ENCODE measurements at places on chromosomes 2 and 18.
A peak's percentile ranks its signal among the peaks of the same experiment; 100 is the strongest.

GRCh38 chr18:74609535-74609934, 11.9 kb downstream of the ZNF407 start:
- DNase-seq, result no peak
- H3K4me3 ChIP-seq, result no peak overlapping the region
- H3K27me3 ChIP-seq, result peaks cover 3% of the 10 kb centered on the region
- H3K36me3 ChIP-seq, result no peaks in the 10 kb centered on the region

- DNase-seq, result no peak
- peaks cover 3% of the 10 kb centered on the region for H3K36me3 ChIP-seq
- peaks cover 5% of the 10 kb centered on the region for H3K27me3 ChIP-seq
- H3K4me3 ChIP-seq, result peak overlapping the region; percentile 94
- H3K4me1 ChIP-seq, result peaks cover 18% of the 10 kb centered on the region
- H3K27ac ChIP-seq, result peak overlapping the region; percentile 86
Measured at GRCh38 chr2:42359304-42359964, 1.6 kb downstream of the COX7A2L start.

DNA sequence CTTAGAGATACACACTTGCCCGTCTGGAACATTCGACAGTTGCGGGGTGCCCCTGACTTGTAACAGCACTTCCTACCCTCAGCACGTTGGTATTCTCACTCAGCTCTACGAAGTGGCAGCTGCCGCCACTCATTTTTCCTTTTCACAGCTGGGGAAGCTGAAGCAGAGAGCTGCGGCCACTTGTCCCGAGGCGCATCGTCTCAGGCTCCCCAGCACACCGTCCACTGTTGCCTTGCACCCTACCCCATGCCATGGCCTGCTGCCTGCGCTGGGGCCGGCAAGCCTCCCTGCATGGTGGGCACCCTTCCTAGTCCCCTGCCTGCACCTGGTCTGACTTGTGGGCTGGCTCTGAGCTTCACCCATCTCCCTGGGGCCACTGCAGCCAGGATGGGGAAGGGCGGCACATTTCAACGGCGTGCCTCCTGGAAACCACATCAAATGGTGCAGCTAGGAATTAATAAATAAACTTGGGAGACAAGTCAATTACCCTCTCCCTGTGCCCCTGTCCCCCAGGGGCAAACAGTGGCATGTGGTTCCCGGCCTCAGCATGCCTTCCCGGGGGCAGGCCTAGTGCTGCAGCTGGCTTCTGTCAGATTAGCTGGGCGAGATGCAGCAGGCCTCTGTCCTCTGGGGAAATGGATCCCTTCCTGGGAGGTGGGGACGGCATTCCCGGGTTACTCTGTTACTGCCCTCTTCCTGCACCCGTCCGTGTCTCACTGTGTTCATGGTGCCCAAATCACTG, 64.7 kb upstream of the HAAO start:
- peaks cover 7% of the 10 kb centered on the region for H3K27me3 ChIP-seq
- no peak for DNase-seq
- H3K36me3 ChIP-seq, result no peaks in the 10 kb centered on the region
- peaks cover 11% of the 10 kb centered on the region for H3K4me1 ChIP-seq
- no peak overlapping the region for H3K27ac ChIP-seq

DNA sequence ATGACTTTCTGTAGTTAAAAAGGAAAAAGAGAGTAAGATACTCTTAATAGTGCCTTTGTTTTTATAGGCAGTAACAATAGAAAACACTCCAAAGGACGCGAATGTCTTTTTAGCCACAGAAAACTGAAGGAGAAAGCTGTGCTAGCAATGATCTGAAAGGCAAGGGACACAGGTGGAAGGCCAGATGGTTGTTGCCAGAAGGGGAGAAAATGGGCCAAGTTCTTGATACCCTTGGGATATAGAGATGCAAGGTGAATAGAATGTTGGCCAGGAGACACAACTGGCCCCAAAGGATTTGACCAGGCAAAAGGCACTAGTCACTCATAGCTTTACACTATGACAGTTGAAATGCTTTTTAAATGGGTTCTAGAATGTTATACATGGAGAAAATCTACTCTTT, 180.0 kb downstream of the NRXN1 start:
- no peak overlapping the region for H3K4me3 ChIP-seq
- no peaks in the 10 kb centered on the region for H3K36me3 ChIP-seq
- DNase-seq, result no peak
- no peak overlapping the region for H3K27ac ChIP-seq

DNA sequence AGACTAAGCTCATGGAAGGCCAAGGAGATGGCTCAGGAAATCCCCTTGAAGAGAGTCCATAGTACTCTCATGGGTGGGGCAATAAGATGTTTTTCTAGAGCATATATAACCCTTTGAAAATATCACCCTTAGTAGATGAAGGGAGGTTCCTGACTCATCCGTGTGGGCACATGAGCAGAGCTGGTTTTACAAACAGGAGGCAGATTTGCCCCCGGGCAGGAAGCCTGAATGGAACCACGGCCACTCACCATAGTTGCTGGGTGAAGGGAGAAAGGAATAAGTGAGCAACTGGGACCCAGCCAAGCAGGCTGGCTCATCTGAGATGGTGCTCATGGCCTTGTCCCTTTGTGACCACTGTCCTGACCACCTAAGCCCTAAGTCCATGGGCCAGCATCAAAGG, 29.0 kb upstream of the MAPRE3 start:
- no peak overlapping the region for H3K27ac ChIP-seq
- H3K27me3 ChIP-seq, result peaks cover 10% of the 10 kb centered on the region
- H3K4me3 ChIP-seq, result no peak overlapping the region
- H3K4me1 ChIP-seq, result peaks cover 5% of the 10 kb centered on the region

GRCh38 chr18:57427429-57428201, 7.6 kb upstream of the ONECUT2 start:
- peak overlapping the region; percentile 51 for H3K4me3 ChIP-seq
- H3K27me3 ChIP-seq, result peaks cover 22% of the 10 kb centered on the region
- peak; percentile 46 for DNase-seq
- peaks cover 7% of the 10 kb centered on the region for H3K4me1 ChIP-seq

GRCh38 chr18:44627280-44627679, 53.4 kb upstream of the SETBP1 start:
- no peak overlapping the region for H3K4me3 ChIP-seq
- no peak overlapping the region for H3K27ac ChIP-seq
- DNase-seq, result no peak

DNA sequence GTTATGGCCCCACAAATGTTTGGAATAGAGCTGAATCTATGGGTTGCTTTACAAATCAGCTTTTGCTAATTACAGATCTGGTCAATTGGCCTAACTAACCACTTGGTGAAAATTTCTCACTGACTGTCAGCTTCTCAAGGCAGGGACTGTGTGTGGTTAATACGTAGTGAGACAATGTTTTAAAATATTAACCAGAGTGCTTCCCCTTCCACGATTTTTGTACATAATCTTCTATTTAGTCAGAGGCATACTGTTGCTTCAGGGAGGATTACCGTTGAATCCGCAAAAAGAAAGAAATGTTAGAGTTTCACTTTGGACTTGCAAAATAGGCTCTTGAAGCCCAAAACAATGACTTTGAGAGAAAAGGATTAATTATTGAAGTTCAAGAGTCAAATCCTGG, 14.9 kb upstream of the KCNS3 start:
- H3K36me3 ChIP-seq, result no peaks in the 10 kb centered on the region
- H3K4me3 ChIP-seq, result no peak overlapping the region
- H3K27ac ChIP-seq, result no peak overlapping the region

- DNase-seq, result peak; percentile 17
- no peak overlapping the region for H3K4me3 ChIP-seq
- H3K27ac ChIP-seq, result no peak overlapping the region
- no peaks in the 10 kb centered on the region for H3K27me3 ChIP-seq
- H3K36me3 ChIP-seq, result no peaks in the 10 kb centered on the region
- no peaks in the 10 kb centered on the region for H3K4me1 ChIP-seq
Measured at GRCh38 chr2:16382451-16382850, 283.2 kb downstream of the CYRIA start.

- H3K4me3 ChIP-seq, result no peak overlapping the region
- DNase-seq, result no peak
- H3K4me1 ChIP-seq, result peaks cover 9% of the 10 kb centered on the region
Measured at GRCh38 chr2:42367835-42368234, 6.8 kb upstream of the COX7A2L start.

DNA sequence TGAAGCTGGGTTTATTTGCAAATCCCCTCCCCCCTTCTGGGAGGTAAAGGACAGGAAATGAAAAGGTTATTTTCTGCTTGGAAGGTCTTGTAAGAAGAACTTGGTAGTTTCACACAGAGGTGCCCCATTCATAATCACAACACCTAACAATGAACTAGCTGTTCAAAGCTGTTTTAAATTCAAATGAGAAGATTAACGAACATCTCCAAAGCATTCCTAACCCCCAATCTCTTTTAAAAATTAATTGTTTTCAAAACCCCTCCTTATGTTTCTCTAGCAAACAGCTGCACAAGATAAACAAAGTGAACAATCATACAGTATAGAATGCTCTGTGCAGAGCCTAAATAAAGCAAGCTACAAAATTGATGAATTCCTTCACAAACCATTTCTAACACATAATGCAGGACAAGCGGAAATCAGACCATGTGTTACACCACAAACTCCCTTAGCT, 271.4 kb downstream of the SATB2 start:
- H3K4me3 ChIP-seq, result no peak overlapping the region
- no peak overlapping the region for H3K27ac ChIP-seq
- DNase-seq, result no peak
- H3K36me3 ChIP-seq, result no peaks in the 10 kb centered on the region

- no peaks in the 10 kb centered on the region for H3K27me3 ChIP-seq
- no peak for DNase-seq
- H3K27ac ChIP-seq, result peak overlapping the region; percentile 80
- H3K4me3 ChIP-seq, result no peak overlapping the region
Measured at GRCh38 chr2:101466426-101466825, 8.5 kb downstream of the RFX8 start.

- DNase-seq, result no peak
- H3K27ac ChIP-seq, result no peak overlapping the region
- H3K4me1 ChIP-seq, result peaks cover 19% of the 10 kb centered on the region
- no peak overlapping the region for H3K4me3 ChIP-seq
- H3K27me3 ChIP-seq, result no peaks in the 10 kb centered on the region
- no peaks in the 10 kb centered on the region for H3K36me3 ChIP-seq
Measured at GRCh38 chr2:177596866-177597265, 204.3 kb downstream of the AGPS start.

DNA sequence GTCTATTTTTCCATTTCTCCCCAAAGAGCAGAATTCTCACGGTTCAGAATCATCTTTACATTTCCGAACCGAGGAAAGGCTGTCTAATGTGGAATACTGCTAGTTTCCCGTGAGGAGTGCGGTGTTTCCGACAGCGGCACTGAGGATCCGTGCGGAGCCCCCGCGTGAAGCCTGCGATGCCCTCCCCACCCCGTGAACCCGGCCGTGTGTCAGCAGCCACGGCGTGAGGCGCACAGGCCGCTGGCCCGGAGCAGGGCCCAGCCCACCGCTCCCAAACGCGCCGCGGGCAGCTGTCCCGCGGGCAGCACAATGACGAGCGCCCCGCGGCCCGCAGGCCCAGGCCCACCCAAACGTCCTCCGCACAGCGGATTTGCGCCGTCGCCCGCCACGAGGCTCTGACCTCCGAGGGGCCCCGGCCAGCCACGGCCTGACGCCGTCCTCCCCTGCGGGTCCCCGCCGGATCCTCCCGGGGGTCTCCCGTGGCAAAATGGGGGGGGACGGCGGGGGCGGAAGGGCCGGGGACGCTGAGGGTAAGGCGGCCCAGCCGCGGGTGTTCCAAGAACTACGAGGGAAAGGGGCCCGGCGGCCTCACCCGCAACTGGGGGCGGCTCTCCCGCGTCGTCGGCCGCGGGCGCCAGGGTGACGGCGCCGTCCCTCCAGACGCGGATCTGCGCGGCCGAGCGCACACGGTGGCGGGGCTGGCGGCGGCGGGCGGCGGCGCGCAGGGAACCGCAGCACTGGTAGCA, 796 bp downstream of the SPIRE1 start:
- peaks cover 4% of the 10 kb centered on the region for H3K36me3 ChIP-seq
- peak overlapping the region; percentile 96 for H3K27ac ChIP-seq
- peak; percentile 54 for DNase-seq
- peaks cover 33% of the 10 kb centered on the region for H3K4me1 ChIP-seq
- H3K27me3 ChIP-seq, result peaks cover 6% of the 10 kb centered on the region

GRCh38 chr2:235270291-235270690, 223.6 kb upstream of the AGAP1 start:
- H3K36me3 ChIP-seq, result no peaks in the 10 kb centered on the region
- H3K4me1 ChIP-seq, result peaks cover 58% of the 10 kb centered on the region
- no peak for DNase-seq
- H3K4me3 ChIP-seq, result no peak overlapping the region
- peaks cover 3% of the 10 kb centered on the region for H3K27me3 ChIP-seq

- H3K4me3 ChIP-seq, result no peak overlapping the region
- peaks cover 2% of the 10 kb centered on the region for H3K27me3 ChIP-seq
- H3K4me1 ChIP-seq, result peaks cover 27% of the 10 kb centered on the region
- no peak for DNase-seq
- H3K36me3 ChIP-seq, result no peaks in the 10 kb centered on the region
- H3K27ac ChIP-seq, result no peak overlapping the region
Measured at GRCh38 chr18:63158012-63158631, 161.4 kb downstream of the BCL2 start.
